ENCODE measurements at places on chromosomes 6 and 20.

DNA sequence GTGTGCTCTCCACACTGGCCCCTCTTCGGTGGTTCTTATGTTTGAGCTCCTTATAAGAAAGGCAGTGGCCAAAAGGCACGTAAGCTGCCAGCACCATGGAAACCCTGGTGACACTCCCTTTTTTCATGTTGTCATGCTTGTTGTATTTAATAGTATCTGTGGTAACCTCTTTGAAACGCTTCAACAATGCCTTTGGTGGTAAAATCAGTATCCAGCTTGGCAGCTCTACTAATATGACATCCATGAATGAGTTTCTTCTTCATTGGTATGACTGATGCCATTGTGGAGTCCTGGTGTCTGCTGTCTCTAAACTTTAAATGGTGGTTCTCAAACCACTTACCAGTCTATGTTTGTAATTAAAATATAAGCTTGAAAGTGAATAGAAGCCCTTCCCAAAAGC, 10.7 kb upstream of the MYLK2 start:
- no peak for DNase-seq

DNA sequence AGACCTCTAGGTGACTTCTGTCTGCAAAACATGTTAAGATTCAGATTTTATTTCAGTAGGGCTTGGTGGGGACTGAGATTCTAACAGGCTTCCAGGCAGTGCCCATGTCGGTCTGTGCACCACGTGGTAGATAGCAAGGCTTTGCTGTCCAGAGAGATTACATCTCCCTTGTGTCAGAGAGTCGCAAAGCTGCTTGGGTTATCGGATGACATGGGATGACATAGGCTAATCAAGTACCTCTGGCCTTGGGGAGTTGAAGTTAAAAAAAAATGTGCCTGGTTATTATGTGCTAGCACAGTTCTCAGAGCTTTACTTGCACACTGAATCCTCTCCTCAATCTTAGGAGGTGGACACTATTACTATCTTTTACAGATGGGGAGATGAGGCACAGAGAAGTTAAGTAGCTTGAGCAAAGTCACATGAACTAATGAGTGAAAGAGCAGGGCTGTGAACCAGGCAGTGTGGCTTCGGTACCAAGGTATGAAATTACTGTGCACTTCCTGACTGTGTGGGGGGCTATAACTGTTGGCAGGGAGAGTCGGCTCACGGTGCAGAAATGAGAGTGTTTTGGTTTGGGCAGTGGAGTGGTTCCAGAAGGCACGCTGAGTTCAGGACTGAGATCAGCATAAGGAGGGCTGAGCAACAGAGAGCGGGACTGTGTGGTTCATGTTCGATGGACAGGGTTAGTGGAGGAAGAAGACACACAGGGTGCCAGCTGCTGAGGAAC, 41.1 kb downstream of the FARS2 start:
- peak; percentile 69 for DNase-seq

GRCh38 chr6:3345836-3346235, 87.1 kb downstream of the PSMG4 start:
- DNase-seq = no peak

DNA sequence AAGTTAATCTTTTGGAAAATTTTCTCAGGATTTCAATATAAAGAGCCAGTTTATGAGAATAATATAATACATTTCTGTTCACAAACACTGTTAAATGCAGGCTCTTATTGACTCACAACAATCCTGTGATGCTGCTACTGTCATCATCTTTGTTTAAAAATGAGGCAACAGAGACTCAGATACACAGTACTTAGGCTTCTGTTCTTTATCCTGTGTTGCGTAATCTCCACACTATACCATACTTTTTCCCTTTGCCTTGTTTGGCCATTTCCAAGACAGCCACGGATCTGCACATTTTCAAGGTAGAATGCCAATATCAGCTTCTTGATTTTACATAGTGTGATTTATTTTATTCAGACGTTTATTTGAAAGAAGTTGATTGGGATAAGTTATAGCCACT, 699.0 kb upstream of the CITED2 start:
- DNase-seq = no peak

GRCh38 chr6:114432400-114432799, 89.6 kb upstream of the HS3ST5 start:
- no peak for DNase-seq

DNA sequence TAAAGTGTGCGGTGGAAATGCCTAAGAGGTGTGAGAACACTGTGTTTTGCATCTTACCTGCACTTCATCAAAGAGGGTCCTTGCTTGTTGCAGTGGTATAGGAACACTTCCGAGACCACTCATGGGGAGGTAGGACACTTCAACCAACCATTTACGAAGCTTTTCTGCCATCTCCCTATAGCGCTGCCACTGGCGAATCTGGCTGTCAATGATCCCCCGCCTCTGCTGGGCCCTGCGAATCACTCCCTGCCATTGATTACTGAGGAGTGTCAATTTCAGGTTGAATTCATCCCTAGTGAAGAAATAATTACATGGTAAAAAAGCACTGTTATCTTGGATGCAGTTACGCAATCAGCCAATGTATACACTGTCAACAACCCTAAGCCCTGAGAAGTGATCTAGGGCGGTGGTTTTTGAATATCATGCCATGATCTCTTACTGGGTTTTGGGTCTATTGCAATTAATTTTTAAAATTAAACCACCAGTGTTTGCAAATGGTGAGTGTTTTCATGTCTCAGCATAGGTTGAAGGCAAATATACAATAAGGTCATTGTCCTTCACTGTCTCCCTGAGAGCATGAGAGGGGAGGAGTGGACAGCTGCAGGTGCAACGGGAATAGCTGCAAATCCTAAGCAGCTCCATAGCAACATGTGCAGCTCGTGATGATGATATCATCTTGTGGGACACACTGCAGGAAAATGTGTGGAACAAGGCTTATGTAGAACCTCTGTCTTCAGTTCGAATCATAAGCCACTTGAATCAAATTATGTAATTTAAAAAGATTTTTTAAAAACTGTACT, 400.6 kb downstream of the ESR1 start:
- DNase-seq = no peak

DNA sequence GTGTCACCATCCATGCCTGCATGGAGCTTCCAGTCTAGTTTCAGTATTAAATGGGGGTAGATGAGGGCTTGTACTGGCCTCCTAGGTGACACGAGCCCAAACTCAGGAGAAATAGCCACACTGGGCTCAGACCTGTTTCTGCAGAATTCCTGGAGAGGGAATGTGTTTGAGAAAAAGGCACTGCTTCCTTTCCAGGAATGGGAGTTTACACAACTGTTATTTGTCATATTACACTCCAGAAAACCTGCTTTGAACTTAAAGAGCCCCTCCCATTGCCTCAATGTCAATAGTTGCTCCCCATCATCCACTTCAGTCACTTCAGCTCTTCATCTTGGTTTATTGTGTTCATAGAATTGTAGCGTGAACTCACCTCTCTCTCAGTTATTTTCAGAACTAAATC, 151.5 kb downstream of the CFAP61 start:
- no peak for DNase-seq

GRCh38 chr6:83958241-83958685, 75.3 kb upstream of the MRAP2 start:
- DNase-seq = no peak

DNA sequence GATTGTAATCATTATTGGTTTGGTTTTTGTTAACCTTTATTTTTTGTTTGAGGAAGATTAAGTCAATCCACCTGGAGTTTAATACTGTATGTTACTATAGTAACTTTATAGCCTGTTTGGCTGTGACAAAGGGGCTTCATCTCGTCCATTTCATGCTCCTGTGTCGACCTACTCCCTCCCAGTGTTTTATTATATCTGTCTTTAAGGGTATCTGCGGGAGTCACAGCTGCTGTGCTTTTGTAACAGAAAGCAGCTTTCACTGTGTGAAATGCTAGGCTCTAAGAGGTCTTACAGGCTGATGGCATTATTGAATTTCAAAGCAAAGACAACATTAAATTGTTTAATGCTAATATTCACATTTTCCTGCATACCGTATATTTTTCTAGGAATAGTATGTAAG, 698.0 kb upstream of the POU3F2 start:
- DNase-seq = no peak

GRCh38 chr6:10540073-10540746, 19.1 kb downstream of the GCNT2 start:
- no peak for DNase-seq

DNA sequence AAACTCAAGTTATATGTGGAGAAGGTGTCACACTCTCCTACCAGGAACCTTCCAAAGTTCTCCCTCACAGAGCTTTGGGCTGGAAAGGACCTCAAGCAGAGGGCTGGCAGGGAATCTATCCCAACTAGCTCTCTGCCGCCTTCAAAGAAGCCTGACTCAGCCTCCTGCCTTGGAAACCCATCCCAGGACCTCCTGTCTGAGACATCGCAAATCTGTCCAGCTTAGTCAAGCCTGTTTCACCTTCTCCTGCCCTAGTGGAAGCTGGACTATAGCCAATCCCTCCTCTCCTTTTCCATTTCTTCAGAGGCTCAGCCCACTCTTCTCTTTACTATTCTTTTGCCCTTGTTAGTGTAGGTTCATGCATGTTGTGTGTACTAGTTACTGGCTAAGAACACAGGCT, 48.2 kb upstream of the FOXP4 start:
- DNase-seq = no peak

- DNase-seq = peak; percentile 34
Observed at GRCh38 chr20:49590163-49591017, 22.5 kb upstream of the PTGIS start.

- DNase-seq = peak; percentile 76
Observed at GRCh38 chr6:52221302-52221701, 23.0 kb downstream of the IL17F start.

DNA sequence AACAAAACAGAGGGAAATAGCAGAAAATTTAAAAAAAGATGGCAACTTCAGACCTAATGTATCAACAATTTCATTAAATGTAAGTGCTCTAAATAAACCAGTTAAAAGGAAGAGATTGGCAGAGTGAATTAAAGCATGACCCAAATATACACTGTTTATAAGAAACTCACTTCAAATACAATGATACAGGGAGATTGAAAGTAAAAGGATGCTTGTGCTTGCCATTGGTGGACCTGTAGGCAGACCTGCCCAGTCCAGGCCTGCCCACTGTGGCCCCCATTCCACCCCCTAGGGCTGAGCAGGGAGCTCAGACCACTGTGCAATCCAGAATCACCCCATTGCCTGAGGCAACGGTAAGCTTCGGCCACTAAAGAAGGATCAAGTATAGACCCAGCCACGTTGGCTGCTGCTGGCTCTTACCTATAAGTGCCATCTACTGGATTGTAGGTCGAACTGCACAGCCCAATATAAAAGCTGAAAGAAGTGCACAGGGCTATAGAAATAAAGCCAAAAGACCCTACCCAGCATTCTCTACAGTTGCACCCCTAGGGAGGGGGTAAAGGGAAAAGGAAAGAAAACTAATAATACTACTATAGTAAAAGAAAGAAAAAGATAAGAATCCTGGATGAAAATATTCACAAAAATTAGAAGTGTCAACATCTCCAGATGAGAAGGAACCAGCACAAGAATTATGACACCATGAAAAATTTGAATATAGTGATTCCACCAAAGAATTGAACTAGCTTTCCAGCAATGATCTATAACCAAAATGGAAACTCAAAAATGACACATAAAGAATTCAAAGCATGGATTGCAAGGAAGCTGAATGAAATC, 36.1 kb downstream of the PSMB1 start:
- DNase-seq = peak; percentile 39

DNA sequence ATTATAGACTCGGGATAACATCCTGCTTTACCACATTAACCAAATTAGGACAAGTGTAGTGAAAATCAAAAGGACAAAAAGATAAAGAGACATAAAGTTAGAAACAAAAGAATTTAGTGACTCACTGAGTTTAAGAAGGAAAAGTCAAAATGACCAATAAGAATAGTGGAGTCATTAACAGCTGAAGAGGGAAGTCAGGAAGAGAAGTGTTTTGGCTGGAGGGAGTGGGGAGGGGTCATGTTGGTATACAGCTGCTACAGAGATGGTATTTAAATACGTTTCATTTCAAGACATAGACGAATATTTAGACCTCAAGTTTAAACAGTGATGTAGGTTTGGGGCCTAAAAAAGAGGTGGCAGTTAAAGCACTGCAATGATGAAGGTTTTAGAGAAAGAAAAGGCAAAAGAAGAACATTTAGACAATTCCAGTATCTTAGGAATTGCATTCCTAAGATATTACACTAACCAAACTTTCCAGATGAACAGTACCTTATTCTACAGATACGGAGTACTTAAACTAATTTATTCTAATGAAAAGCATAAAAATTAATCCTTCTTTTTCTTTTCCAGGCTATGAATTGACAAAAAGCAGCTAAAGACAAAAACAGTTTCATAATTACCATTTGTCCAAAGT, 10.6 kb downstream of the FKBP5 start:
- no peak for DNase-seq

DNA sequence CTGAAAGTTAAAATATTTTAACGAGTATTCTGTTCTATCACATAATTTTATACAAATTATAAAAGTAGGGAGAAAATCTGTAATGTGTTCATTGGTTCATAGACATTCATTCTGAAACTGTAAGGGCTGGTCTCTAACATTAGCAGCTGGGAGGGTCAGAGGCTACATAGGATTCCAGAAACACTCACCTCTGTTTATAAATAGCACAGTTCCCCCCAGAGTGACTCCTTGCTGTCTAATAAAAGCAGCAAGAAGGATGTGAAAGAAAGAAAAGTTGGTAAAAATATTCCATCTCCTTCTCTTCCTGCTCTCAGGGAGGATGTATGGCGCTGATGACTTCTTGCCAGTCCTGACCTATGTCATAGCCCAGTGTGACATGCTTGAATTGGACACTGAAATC, 25.3 kb upstream of the NAA20 start:
- no peak for DNase-seq

- no peak for DNase-seq
Observed at GRCh38 chr6:169074526-169074925, 179.1 kb downstream of the THBS2 start.

DNA sequence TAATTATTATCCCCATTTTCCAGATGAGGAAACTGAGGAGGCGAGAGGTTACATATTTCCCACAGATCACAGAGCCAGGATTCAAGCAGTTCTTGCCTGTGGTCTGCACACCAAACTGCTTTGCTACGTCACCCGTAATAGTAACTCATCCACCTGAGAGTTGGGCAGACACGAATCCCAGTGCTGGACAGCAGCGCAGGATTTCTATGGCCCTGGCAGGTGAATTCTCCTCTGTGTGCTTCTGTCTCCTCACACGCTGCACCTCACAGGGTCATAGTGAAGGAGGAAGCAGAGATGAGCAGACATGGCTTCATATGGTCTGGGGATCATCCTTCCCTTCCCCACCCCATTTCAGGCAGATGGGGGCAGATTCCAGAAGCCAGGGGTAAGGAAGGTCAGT, 127.0 kb upstream of the LRFN2 start:
- no peak for DNase-seq
